ENCODE measurements at places on chromosomes 5 and 9. TPM values are rescaled to one million over a fixed set of nuclear protein-coding genes. Genes with fewer than 3 reads are reported as not detected.
A peak's percentile ranks its signal among the peaks of the same experiment; 100 is the strongest.

Gene CD72
- total RNA-seq: 3.0 TPM

Gene PHF24
- total RNA-seq: 0.76 TPM

Gene MYMK
- total RNA-seq: not detected

Gene PRR16
- 19.7 TPM for total RNA-seq

Gene EQTN
- total RNA-seq: not detected

Gene GOLGA1
- total RNA-seq: 25.7 TPM

Gene NFX1
- total RNA-seq: 31.2 TPM

GRCh38 chr9:22840641-22841040 is 394.0 kb downstream of the DMRTA1 start:
- DNase-seq: no peak

GRCh38 chr5:144142824-144143162 is 27.7 kb downstream of the YIPF5 start:
- no peak for DNase-seq

GRCh38 chr9:128254855-128255759 is 20.7 kb downstream of the GOLGA2 start:
- DNase-seq: peak; percentile 46

DNA sequence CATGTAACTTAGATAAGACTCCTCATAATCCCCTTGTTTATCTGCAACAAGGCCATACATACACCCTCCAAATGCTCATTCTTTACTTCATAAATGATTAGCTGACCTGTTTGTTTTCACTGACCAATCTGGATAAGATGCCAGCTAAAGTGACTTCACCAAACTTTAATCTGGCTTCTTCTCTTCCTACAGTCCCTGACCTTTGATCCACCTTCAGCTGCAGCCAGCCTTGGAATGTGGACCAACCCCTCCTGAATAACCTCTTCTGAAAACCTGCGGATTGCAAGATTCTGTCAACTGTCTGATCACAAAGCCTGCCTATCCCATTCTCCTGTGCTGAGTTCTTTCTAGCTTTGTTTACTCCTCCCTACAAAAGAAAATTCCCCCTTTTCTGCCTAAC is 476.8 kb downstream of the LRRC70 start:
- no peak for DNase-seq

- no peak for DNase-seq
These were observed 236.6 kb upstream of the RASEF start for GRCh38 chr9:83299571-83299970.

- no peak for DNase-seq
These were observed 185.1 kb downstream of the FSTL4 start for GRCh38 chr5:133427121-133427777.

DNA sequence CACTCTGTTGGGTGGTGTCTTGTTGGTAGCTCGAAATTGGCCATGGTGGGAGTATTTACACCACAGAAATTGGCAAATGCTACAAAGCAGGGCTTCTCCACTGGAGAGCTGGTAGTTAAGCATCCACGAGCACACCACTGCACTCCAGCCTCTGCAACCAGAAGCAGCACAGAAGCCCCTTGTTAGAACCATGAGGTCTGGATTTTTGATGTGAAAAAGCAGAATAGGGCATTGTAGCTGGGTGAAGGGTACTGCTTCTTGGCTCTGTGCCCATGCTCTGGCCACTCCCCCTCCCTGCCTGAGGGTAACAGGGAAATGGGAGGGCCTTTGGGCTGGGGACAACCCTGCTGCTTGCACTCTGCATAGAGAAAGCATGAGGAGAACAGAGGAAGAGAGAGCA is 81.2 kb upstream of the UBTD2 start:
- DNase-seq: no peak

DNA sequence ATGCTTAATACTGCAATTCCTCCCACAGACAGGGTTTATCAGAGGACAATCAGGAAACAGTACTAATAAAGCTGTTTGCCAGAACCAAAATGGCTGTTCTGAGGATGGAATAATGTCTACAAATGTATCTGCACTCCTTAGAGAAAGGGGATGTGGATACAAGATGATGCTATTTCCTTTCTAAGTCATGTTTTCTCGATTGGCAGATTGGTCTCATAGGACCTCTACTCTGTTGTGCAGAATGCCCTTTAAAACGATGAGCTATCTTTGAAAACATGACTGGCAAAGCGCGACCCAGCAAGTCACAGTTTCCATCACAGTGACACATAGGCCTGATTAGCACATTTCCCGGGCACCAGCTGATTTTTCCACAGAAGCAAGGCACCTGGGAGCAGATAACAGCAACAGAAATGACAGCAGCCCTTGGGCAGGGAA is 54.0 kb downstream of the AOPEP start:
- DNase-seq: no peak

GRCh38 chr5:53381-54174 is 38.4 kb upstream of the PLEKHG4B start:
- DNase-seq: no peak

GRCh38 chr5:115329475-115329874 is 33.0 kb upstream of the CCDC112 start:
- DNase-seq: no peak

- no peak for DNase-seq
These were observed 54.1 kb downstream of the TRIM32 start for GRCh38 chr9:116741086-116741740.

- DNase-seq: no peak
These were observed 732.0 kb downstream of the CDH18 start for GRCh38 chr5:19256036-19256435.

- no peak for DNase-seq
These were observed 396.6 kb downstream of the TLR4 start for GRCh38 chr9:118100529-118101419.

DNA sequence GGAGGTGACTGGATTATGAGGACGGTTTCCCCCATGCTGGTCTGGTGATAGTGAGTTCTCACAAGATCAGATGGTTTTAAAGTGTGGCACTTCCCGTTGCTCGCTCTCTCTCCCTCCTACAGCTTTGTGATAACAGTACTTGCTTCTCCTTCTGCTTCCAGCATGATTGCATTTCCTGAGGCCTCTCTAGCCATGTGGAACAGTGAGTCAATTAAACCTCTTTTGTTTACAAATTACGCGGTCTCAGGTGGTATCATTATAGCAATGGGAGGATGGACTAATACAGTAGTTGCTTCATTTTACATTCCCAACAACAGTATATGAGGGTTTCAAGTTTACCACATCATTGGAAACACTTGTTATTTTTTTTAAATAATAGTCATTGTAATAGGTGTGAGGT is 937.3 kb upstream of the ARRDC3 start:
- DNase-seq: no peak

GRCh38 chr5:66717455-66718373 is 121.5 kb downstream of the MAST4 start:
- no peak for DNase-seq

Data from uterus (tissue), 4 donors.